NCI-H460 (cell line): ENCODE measurements at places on chromosomes 3 and 15.

DNA sequence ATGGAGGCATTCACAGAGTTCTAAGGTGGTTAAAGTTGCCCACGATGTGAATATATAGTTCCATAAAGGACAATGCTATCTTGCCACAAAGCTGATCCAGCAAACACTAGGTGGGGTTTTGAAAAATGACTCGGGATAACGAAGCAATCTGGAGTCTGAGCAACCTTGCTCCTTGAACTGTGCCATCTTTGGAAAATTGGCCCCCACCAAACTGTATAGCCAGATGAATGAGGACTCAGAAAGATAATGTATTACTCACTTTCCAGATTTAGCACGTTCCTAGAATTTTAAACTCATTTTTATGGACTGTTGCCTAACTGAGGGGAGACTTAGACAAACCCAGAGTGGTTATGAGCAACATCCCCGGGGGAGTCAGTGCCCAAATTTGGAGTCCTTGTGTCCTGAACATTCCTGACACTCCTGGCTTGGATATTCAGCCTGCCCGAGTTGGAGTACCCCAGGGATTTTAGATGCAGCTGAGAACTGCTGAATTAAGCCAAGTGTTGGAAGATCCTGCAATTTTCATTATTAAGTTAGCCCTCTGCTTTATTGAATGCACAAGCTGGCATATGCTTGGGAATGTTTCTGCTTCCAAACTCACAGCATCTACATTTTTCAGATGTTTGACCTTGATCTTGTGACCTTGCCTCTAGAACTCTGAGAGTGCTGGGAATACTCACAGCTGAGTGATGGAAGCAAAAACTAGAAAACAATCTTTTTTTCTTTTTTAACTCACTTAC is 8.8 kb upstream of the MAGI1 start:
- DNase-seq, result no peak

GRCh38 chr3:66812136-66812535 is 186.0 kb upstream of the KBTBD8 start:
- DNase-seq, result no peak

DNA sequence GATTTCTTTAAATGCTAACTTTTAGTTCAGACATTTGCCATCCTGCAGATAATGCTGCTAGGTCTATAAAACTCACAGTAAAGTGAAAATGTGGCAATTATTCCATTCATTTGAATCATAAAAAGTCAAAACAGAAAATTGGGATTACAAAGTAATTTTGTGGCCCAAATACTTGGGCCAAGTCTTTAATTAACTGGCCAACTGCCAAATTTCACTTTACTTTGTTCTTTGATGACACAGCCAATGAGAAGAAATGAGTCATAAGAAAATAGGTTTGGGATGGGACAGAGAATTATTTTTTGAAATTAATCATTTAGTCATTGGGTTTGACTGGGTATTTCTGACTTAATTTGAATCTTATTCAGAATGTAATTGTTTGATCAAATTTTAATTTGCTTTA is 89.8 kb upstream of the SLC2A2 start:
- DNase-seq, result no peak

DNA sequence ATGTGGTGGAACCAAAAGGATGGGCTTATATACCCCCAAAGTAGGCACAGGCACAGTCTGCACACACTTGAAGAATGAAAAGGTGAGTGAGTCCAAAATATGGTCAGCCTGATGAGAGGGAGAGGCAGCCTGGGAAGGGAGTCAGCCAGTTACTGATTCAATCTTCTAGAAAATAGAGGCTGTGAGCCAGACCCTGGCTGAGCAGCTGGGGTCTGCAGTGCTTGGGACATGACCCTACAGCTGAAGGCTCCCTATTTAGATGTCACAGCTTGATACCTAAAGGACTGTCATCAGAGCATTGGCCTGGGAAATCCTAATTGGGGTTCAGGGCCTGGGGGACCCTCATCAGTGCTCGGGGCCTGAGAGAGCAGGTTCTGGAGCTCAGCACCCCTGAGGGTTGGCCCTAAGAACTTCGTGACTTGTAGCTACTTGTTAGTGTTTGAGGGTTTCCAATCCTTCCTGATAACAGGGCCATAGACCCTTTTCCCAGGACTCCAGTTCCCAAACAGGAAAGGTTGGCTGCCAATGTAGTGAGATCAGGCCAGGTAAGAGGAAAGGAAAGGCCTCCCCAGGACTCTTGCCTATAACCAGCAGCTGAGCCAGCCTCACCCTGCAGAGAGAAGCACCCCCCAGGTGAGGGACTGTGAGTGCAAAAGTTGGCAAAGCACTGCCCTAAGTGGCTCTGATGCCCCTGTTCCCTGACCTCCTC is 54.7 kb upstream of the SLCO2A1 start:
- no peak for DNase-seq

DNA sequence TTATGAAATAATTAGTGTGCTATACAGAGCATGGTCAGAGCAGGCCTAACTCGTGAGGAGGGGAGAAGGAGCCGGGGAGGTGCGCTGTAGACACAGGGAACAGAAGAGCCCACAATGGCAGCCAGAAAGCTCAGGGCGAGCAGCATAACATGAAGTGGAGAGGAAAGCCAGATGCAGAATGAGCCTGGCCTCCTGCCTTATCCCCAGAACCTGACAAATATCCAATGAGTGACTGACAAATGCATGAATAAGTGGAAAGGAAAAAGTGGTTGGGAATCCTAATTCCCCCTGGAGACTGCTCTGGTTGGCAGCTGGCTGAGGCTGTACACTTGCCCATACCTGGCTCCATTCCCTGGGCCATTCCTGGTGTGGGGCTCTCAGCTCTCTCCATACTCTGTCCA is 9.2 kb upstream of the MST1R start:
- no peak for DNase-seq
